D721Med (cell line): ENCODE measurements at places on chromosomes 1 and 21.

DNA sequence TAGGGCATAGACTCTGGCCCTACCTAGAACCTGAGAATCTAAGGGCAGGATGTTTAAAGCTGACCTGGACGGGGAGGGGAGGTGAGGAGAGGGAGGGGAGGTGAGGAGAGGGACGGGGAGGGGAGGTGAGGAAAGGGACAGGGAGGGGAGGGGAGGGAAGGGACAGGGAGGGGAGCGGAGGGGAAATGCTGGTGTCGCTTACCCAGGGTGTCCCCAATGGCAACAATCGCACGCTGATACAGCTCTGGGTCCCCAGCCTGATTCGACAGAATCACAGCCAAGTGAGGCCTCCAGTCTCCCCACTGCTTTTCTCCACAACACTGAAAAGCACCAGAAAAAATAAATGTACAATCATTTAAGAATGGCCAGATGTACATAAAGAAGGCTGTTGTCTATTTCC lies 22.2 kb downstream of the SEC16B start:
- no peak for DNase-seq

DNA sequence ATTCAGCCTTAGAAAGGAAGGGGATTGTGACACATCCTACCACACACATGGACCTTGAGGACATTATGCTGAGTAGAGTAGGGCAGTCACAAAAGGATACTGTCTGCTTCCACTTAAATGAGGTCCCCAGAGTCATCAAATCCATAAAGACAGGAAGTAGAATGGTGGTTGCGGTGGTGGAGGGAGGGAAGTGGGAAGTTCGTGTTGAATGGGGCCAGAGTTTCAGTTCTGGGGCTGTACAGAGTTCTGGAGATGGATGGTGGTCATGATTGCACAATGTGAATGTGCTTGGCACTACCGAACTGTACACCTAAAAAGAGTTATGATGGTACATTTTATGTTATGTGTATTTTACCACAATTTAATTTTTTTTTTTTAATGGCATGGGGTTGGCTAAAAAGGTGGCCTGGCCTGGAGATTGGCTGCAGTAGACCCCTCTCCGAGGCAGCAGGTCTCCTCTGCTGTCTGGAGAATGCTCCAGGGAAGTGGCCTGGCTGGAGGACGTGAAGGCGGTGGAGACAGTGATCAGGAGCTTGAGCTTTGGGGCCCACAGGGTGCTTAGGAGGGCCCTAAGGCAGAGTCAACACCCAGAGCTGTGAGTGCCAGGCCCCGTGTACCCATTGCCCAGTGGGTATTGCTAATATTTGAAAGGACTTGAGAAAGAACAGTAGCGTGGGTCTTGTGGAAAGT lies 30.4 kb downstream of the IFNGR2 start:
- DNase-seq, result no peak

GRCh38 chr1:219629296-219629880 lies 16.5 kb upstream of the ZC3H11B start:
- no peak for DNase-seq

DNA sequence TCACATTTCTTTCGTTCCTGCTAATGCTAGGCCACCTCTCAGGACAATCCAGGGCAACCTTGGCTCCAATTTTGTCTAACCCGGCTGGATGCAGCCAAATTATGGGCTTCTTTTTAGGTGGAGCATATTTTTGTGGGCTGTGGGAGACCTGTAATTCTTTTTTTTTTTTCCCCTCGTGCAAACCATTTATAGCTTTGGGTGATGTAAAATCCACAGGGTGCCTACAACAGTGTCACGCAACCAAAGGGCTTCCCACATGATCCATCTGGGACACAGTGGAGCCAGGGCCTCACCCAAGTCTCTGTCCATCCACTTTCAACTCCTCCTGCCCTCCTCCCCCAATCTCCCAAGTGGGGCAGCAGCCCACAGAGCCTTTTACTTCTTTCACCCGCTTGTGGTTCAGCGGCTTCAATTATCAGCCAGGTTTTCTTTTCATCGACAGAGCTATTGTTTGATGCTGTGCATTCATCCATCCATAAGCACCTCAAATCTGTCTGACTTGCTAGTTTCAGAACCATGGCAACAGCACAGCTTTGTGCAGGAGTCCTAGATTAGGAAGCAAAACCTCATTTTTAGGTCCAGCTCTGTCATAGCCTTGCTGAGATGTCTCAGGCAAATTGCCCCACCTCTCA lies 10.0 kb upstream of the OVAAL start:
- DNase-seq, result no peak

DNA sequence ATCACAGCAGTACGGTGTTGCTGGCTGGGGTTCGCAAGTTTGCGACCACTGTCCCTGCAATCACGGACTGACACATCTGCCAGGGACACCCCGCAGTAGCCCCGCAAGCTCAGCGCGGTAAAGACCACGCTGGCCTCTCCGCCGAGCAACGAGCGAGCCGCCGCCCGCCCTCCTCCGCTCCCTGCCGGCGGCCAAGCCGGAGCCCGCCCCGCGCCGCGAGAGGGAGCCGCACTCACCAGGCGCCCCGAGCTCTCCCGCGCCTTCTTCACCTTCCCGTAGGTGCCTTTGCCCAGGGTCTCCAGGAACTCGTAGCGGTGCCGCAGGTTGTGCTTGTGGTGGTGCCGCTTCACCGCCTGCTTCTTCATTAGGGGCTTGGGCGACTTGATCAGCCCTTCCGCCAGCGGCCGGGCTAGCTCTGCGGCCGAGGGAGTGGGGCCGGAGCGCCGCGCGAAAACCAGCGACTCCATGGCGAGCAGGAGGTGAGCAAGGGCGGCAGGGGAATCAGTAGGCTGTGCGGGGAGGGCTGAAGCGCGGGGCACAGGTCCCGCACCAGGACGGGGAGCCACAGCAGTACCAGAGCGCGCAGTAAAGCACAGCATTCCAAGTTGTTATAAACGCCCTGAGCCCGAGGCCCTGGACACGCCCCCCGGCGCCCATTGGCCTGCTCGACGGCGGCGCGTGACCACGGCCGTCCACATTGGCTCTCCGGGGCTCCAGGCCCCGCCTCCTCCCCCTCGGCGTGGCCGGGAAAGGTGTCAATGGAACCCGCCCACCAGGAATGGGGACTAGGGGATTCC lies at the start of gene NUAK2:
NUAK2 (minus strand) TSS at position 584 of the 797 bp plus-strand sequence; CDS start at position 467, 117 bp downstream.
- peak; percentile 96 for DNase-seq

DNA sequence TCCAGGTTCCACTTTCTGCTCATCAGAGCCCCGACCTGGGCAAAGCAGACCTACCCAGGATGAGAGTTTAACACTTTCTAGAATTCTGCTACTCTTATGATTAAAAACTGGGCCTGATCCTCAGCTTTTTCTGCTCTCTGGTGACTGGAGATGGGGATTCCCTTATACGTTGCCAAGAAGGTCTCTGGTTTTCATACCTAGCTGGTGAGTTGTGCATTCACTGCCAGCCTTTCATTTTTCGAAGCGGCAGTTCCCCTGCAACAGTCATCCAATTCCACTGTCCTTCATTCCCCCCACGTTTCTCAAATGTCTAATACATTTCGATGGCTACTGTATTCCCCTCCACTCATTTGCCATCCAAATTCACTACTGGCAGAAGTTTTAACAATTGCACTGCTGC lies 135.3 kb downstream of the ADSS2 start:
- no peak for DNase-seq

DNA sequence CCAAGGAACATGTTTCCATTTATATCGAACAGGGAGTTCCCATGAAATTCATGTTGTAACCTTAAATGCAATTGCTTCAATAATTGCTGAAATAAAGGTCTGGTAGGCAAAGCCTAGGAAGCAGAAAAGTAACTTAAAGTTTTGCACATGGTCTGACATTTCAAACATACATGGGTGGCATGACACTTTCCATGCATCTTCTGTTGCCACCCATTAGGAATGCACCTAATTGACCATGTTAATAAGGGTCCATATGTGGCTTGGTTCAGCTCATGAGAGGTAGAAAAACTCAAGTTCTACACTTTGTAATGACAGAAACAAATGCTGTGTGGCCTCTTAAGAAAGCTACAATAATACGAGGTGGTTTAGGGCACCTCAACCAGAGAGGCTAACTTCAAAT lies 72.0 kb upstream of the GORAB start:
- DNase-seq, result no peak

- DNase-seq, result no peak
Measured at GRCh38 chr1:65267271-65267670, 42.1 kb upstream of the DNAJC6 start.

DNA sequence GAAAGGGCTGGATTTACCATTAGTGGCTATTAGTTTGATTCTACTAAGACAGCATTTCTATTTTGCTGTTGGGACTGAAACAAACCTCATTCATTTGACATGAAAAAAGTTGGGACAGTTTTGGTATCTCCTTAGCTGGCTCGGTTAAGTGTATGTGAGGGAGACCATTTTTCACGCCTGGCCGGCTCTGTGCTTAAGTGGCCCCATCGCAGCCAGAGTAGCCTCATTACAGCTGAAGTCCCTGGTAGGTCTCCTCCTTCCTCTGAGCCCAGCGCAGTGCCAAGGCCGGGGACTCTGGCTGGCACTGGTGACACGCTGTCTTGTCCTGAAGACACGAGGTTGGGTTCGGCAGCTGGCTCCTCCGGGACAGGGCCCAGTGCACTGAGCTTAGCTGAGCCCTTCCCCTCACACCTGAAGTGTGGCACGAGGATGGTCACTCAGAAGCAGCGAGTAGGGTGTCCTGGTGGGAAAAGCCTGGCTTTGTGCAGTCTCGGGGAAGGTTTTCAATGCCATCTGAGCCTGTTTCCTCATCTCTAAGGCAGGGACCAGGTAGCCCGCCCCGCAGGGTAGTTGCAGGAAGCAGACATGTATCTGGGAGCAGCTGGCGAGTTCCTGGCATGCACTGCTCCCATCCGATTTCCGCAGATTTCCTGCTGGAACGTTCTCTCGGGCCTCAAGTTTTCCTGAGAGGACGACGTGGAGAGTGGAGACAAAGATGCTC lies 196.5 kb downstream of the DYRK1A start:
- DNase-seq, result no peak

GRCh38 chr1:183515002-183515689 lies 42.8 kb downstream of the SMG7 start:
- DNase-seq, result no peak

- no peak for DNase-seq
Measured at GRCh38 chr1:182101415-182102042, 40.0 kb upstream of the ZNF648 start.

DNA sequence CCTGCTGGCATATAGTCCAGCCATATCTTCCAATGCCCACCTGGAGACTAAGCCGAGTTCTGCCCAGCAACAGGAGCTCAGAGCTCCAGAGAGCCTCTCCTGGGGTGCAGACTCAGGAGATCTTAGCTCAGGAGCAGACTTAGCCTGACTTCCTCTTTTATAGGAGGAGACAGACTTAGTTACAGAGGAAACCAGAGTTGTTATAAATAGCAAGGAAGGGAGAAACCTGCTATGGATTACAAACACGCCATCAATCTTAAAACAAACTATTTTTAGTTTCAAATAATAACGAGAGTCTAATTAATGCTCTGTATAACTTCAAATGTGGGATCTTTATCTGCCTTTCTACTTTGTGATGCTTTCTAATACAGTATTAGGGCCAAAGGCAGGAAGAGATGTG lies 3.3 kb upstream of the KIF21B start:
- DNase-seq, result no peak

GRCh38 chr1:60279798-60280197 lies 206.2 kb upstream of the C1orf87 start:
- no peak for DNase-seq
